Activated T-helper 1 cell treated with anti-CD3 and anti-CD28 coated beads, Interleukin-2, amount 50 U/mL, for 16 hours (primary cell): ENCODE measurements at places on chromosomes 2 and 18.

GRCh38 chr18:32441533-32441932 is 29.1 kb downstream of the GAREM1 start:
- no peak for DNase-seq

GRCh38 chr2:101868525-101868924 is 123.2 kb upstream of the IL1R2 start:
- no peak for DNase-seq

DNA sequence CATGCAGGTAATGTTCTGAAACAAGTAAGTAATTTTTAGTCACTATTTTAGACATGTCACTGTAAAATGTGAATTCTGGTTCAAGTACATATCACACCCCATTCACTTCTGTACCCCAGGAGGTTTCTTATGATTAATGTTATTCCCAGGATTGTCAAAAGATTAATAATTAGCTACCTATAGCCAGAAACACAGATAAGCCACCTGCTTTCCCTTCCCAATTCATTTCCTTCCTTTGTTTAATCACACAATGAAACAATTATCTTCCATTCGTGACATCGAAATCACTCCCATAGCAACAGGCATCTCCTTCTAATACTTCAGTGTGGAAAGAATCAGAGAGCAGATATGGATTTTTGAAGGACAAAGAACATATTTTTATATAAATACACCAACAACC is 1650.3 kb upstream of the CELF4 start:
- DNase-seq = no peak

GRCh38 chr2:144268036-144268678 is 251.8 kb downstream of the ZEB2 start:
- no peak for DNase-seq

GRCh38 chr2:215644233-215644897 is 208.5 kb upstream of the FN1 start:
- no peak for DNase-seq

DNA sequence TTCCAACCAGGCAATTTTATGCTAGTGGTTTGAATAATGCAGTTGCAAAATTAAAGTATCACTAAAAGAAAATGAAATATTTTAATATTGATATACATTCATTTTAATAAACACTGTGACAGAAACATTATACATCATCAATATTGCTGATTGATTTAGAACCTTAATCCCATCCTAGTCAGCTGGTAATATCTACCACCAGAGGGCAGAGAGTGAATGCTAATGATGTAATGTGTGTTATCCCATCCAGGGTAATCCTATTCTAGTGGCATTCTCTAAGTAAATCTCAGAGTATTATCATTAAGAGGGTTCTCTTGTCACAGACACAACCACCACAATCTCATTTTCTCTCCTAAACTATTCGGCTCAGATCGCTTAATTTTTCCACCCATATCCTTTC is 477.4 kb downstream of the CPS1 start:
- DNase-seq = no peak

DNA sequence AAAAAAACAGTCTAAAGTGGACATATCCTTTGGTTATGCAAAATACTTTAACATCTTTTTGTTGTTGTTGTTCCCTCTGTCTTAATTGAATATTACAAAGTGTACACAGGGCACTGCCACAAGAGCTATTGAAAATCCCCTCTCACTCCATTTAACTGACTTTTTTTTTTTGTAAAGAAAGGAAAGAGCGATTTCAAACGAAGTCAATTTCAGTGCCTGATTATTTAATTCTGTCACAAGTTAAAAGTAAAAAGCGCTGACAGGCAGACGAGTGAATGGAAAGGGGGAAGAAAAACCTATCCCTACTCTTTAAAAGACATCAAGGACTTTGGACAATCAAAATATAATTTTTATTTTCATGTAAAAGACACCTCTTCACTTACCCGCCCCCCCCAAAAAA is 1.9 kb downstream of the FIGN start:
- no peak for DNase-seq

GRCh38 chr18:76491473-76491775 is 3.6 kb downstream of the ZNF516 start:
- no peak for DNase-seq

- DNase-seq = no peak
These were observed 11.9 kb downstream of the NAPG start for GRCh38 chr18:10537765-10538164.

- DNase-seq = no peak
These were observed 106.5 kb downstream of the COL6A3 start for GRCh38 chr2:237307474-237307873.

DNA sequence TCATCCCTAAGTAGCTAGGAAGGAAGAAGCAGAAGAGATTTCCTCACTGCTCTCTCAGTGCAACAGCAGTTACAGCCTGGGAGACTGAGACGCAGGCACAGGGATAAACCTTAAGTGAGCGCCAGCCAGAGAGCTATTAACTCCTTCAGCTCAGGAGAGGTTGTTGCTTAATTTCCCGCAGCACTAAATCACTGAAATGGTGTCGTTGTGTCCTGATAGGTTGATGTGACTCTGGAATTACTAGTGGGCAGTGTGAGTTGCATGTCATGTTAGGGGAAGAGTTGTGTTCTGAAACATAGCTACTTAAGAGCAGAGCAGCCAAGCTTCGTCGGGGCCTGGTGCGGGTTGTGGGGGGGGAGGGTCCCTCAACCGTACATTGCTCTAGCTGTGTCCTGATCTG is 225.8 kb downstream of the NAPG start:
- no peak for DNase-seq

DNA sequence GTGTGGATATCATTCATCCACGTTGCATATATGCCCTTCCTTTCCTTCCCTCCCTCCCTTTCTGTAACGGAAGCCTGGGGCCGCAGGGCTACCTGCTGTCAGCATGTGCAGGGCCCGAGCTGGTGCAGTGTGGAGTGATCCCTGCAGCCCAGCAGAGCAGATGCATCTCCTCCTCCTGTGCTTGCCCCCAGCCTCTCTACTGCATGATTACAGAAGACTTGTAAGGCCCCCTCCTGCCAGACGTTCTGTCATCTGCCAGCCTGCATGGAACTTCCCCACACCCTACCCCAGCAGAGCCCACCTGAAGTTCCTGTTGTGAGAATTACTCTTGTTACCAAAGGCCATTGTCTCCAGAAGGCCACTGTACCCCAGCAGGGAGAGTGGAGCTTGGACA is 67.5 kb upstream of the FOSL2 start:
- no peak for DNase-seq

- no peak for DNase-seq
These were observed 239.0 kb upstream of the SMAD7 start for GRCh38 chr18:49189772-49190171.

DNA sequence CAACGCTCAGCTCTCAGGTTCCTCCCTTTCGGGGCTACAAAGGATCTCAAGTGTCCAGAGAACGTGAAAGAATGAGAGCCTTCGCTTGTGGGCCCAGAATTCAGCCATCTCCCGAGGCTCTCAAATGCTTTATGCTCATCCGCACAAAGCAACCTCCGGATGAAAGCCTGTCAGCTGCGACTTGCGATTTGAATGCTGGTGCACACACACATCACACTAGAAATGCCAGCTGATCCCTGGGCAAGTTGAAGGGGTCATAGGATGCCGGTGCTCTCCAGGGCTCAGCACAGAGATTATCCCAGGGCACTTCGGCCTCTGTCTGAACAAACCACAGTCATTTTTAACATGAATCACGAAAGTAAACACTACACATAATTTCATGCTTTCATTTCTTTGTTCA is 141.8 kb upstream of the MYT1L start:
- no peak for DNase-seq

DNA sequence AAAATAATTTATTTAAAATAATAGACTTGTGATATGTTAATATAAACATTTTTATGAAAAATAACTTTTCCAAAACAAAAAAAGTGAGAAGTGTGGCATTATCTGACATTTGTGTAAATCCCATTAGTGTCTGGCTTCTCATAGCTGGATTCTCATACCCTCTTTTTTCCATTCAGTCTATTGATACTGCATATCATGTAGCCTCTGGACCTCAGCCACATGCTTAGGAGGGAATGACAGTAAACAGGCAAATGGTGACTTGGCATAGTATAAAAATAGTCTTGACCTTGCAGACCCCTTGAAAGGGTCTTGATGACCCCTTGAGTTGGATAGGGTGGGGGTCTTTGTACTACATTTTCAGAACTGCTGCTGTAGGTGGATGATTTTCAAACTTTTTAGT is 29.2 kb downstream of the GALNT1 start:
- no peak for DNase-seq
